ENCODE measurements at places on chromosomes 7 and 10.

GRCh38 chr10:47190301-47190700 lies 109.7 kb upstream of the GDF10 start:
- DNase-seq: no peak

DNA sequence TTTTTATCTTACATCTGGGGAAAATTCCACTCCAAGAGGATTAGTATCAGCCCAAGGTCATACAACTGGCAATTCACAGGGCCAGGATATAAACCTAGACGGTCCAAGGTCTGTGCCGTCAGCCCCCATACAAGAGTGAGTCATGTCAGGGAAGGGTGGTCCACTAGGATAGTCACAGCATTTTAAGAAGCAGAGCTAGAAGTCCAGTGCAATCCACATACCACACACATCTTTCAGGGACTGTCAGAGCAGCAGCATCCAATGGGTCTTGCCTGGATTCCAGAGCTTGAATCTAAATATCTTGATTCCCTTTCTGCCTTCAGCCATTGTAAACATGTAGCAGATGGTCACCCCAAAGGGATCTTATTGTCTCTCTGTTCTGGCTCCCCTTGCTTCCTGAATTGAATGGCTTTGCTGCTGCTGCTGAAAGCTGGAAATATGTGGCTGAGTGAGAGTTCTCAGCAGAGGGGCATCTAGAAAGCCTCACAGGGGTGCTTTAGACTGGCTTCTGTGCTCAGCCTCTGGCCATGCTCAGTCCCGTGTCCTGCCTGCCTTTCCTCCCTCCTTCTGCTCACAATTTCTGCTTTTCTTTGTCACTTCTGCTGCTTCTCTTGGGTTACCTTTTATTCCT lies 9.9 kb upstream of the OR6V1 start:
- no peak for DNase-seq

DNA sequence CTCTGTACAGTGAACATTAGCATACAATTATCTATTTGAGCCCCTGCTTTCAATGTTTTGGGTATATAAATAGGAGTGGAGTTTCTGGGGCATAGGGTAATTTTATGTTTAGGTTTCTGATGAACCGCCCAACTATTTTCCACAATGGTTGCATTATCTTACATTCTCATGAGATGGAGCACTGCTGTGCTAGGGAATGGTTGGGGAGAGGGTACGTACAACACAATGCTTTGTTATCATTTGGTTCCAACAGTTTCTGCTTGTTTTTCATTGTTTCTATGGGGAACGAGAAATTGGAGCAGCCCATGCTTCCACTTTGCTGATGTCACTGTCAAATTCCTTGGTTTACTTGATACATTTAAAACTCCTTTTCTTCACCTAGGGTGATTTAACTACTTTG lies 1115.3 kb downstream of the REEP3 start:
- DNase-seq: no peak

DNA sequence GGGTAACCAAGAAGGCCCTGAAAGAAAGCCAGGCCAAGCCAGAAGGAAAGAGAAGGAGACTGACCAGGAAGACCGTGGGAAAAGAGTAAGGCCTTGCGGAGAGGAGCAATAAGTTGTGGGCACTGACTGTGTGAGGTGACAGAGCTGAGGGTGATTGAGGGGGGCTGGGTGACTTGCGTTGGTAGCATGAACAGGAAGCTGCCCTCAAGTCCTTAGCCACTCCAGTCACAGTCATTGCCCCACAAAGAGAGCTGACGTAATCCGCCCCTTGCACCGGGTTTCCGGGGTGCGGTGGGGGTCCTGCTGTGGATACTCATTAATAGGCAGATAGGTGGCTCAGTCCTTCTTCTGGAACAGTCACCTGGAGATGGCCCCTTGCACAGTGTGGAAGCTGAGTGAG lies 16.1 kb upstream of the DMBT1 start:
- no peak for DNase-seq
